ENCODE measurements at places on chromosomes 5 and 9.
A peak's percentile ranks its signal among the peaks of the same experiment; 100 is the strongest.

- DNase-seq, result no peak
Observed at GRCh38 chr9:91066042-91066415, 264.4 kb downstream of the SYK start.

GRCh38 chr5:3401635-3402034 is 194.0 kb upstream of the IRX1 start:
- DNase-seq, result no peak

DNA sequence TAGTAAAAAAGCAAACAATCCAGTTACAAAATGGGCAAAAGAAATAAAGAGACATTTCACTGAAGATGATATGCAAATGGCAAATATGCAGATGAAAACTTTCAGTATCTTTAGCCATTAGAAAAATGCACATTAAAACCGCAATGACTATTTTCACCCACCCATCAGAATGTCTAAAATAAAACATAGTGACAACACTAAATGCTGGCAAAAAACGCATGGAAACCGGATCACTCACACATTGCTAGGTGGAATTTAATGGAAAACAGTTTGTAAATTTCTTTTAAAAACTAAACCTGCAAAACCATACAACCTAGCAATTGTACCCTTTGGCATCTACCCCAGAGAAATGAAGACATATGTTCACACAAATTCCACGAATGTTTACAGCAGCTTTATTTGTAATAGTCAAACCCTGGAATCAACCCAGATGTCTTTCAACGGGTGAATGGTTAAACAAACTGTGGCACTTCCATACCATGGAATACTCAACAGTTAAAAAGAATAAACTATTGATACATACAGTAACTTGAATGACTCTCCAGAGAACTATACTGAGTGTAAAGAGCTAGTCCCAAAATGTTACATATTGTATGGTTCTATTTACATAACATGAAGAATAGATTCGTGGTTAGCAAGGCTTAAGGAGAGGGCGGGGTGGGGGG is 17.2 kb upstream of the PAM start:
- DNase-seq, result no peak

DNA sequence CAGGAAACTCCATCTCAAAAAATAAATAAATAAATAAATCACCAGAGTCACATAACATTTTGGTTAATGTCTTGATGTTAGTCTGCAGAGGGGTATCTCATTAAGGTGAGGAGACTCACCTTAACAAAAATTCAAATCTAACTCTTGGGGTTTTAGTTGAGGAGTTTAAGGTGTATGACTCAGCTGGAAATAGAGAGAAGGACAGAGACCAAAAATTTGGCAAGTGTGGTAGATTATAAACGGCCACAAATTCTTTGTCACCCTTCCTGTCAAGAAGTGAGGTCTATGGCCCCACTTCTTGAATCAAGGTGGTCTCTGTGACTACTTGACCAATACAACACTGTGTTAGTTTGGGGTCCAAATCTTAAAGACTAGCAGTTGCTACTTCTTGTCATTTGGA is 60.8 kb downstream of the TTC39B start:
- DNase-seq, result no peak

DNA sequence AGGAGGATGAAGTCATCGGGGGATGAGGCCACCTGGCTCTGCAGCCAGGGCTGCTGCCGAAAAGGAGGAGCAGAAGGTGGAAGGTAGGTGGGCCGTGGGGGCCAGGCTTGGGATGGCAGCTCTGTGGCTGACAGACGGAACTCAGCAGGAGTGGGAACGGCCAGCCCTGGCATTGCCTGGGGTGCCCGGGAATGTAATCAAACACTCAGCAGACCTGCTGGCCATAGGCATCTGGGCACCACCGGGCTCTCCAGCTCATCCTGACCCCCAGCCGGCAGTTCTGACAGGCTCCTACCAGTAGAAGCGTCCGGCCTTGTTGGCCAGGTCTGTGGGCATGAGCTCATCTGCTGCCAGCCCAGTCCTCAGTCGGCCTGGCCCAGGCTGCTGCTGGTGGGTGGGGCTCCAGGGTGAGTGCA is 4.3 kb upstream of the FAT2 start:
- no peak for DNase-seq

GRCh38 chr9:134895908-134896833 is 15.6 kb downstream of the FCN2 start:
- peak; percentile 86 for DNase-seq

- DNase-seq, result peak; percentile 93
Observed at GRCh38 chr5:143262393-143263174, 140.9 kb downstream of the NR3C1 start.

DNA sequence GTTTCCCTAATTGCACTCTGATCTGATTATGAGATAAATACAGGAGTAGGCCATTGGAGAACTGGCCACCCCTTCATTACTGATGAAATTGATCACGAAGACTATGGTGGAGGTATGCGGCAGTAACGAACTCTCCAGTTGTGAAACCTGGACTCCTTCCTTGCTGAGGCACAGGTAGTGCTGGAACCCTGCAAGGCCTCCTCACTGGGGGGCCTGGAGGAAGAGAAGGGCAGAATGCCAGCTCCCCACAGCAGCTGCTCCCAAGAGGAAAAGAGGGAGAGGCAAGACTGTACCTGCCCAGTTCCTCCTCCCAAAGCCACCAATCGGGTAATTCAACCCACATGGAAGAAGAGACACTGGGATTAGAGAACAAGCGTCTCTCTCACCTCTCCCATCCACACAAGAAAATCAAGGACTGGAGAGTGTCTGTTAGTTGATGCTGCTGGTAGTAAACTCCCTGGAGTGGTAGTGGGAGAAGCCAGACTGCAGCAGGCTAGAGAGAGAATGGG is 19.1 kb upstream of the TRIO start:
- DNase-seq, result no peak

DNA sequence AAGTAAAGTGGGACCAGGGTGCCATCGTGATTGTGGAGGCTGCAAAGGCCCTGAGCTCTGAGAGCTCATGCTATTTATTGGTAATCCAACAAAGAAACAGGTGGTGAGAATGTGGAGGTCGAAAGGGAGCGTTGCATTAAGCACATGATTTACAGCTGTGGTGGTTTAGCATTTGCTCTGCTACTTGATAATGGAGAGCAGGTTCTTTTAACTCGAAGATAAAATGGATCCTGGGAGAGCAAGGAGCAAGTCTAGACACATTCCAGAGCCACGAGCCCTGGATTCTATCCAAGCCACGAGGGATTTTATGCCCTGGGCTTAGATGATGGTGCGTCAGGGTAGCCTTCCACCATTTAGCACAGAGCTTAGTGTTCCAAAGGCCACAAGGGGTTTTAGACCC is 1710.1 kb upstream of the CDH9 start:
- peak; percentile 84 for DNase-seq

DNA sequence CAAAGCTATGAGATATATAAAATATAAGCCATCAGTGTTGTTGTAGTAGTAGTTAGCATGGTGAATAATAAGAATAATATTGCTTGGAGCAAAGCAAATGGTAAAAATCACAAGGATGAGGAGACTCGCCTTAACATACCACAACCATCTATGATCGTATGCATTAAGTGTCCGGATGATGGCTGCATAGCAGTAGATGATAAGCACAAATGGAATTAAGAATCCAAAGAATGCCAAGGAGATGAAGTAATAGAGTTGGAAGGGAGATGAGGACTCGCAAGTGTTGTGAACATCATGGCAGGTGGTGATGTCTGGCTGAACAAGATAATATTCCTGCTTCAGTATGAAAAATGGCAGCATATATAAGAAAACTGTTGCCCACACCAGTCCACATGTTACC is 5.5 kb downstream of the F2RL2 start:
- DNase-seq, result peak; percentile 60

- no peak for DNase-seq
Observed at GRCh38 chr9:132384376-132384775, 22.3 kb downstream of the TTF1 start.

DNA sequence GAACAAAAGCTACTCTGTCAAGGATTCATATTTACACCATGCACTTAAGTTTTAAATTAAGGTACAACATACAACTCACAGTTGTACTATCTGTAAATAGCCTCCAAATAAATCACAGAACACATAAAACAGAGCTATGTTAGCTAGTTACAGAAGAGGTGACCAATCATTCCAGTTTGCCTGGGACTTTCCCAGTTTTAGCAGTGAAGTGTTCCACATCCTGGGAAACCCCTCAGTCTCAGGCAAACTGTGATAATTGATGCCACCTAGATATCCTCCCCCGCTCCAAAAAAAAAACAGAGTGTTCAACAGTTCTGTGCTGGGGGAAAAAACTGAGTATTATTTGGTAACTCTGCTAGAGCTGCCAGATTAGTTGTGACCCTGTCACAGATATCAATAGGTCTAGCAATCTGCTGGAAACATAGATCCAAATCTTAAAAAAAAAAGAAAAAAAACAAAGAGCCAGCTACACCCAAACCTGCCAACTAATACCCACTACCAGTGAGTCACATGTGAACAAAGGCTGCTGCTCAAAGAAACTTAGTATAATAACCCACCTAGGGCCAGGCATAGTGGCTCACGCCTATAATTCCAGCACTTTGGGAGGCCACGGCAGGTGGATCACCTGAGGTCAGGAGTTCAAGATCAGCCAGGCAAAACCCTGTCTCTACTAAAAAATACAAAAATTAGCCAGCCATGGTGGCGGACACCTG is 5.7 kb downstream of the TBCA start:
- DNase-seq, result no peak

All from amniotic epithelial cell (primary cell).